T-helper 2 cell treated with Interferon-gamma antibody and Interleukin-4, amounts not matched to agents 5 μg/mL and 100 μg/mL, for 36 hours (primary cell): ENCODE measurements at places on chromosomes 1 and 21.
A peak's percentile ranks its signal among the peaks of the same experiment; 100 is the strongest.

DNA sequence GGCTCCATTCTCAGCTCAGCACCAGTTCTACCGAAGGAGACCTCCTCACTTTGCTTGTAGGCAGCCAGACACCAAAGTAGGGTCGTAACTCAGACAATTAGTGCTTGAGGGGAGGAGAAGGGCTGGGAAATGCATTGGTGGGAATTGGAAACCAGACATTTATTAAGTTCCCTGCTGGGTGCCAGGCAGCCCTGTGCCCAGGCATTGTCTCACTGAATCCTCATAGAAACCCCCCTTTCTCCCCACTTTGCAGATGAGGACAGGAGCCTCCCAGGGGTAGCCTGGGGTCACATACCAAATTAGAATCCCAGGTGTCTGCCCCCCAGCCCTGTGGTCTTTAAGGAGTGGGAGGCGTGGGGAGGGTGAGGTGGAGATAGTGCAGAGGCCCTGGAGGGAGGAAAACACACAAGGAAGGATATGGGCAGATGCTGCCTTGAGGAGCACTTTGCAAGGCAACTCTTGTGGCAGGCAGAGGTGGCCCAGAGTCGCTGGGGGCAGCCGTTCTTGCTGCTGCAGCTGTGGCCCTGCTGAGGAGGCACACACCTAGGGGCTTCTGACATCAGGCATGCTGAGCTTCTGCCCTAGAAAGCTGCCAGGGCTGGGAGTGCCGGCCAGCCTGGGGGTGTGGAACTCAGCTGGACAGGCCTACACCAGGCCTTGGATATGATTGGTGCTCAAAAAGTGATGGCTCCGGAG lies 29.4 kb downstream of the CDK18 start:
- no peak for DNase-seq

DNA sequence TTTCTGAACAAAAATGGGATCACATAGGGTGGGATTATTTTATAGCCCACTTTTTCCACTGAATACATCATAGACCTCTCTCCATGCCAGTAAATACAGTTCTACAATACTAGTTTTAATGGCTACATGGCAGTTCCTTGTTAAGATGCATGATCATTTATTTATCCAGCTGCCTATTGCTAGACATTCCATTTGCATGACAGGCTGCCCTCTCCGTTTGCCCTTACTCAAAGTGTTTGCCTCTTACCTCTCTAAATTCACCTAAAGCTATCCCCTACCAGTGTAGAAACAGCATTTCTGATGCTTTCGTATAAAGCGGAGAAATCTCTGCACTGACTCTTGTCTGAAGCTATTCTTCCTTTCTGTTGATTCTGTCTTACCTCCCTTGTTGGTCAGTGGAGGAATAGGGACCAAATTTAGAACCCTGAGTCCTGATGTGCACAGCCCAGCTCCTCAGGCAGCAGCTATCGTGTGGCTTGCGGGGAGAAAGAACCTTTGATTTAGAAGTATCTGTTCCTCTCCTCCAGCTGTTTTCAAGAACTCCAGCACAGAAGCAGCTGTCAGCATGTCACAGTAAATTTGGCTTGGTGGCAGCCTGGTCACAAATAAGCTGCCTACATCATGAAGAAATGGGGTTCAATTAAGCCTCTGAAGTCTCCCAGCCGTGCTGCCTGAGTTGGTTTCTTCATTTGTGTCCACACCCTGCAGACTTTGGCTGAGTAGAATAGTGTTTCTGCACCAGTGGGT lies 337.3 kb downstream of the PRDM2 start:
- no peak for DNase-seq

DNA sequence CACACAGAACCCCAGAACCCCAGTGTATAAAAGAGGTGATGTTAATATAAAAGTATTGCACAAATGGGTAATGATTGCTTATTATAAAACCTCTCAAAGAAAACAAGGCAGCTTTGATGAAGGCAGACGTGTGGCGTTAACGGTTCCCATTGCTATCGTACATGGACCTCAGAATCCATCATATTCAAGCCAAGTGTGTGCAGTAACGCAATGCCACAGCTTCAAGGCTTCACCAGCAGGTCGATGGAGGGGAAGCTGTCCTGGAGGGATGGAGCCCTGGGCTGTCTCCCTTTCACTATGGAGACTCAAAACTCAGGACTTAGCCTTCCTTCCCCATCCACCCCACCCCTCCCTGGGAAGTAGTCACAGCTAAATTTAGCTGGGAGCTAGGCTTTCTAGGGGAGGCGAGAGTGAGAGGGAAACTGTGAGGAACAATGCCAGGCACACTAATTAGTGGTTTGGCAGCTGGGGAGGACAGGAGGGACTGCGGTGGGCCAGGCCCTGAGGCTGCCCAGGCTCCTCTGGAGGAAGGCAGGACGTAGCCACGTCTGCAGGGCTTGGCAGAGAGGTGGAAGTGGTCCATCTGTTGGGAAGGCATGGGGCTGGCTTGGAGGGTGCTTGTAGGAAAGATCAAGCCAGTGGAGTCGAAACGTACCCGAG lies 121.2 kb downstream of the HMGB4 start:
- no peak for DNase-seq

- no peak for DNase-seq
These were observed 10.6 kb upstream of the CAPZB start for GRCh38 chr1:19495799-19496526.

DNA sequence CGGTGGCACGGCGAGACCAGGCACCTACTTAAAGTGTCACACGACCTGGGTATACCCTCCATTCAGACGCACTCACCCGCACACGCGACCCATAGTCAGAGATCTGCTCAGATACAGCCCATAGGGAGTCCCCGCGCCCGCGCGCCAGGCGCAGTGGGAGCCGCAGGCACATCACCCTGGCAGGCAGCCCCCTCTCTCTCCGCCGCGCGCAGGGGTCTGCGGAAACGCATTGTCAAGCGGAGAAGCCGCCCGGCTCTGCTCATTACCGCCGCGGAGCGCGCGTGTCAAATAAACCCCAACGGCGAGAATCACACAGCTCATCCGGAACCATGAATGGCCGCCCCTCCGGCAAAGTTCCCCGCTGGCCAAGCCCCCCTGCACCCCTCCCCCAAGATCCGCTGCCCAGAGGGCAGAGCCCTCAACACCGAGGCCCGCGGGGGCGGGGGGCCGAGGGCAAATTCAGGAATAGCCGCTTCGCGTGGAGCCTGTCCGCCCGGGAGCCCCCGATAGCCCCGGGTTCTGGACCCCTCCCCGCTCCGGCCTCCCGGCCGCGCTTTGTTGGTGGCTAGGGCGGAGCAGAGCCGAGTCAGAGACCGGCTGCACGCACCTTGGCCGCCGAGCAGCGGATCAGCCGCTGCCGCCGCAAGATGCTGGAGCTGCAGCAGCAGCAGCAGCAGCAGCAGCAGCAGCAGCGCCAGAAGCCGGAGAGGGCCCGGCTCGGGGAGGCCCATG lies 522 bp downstream of the LRP8 start:
- DNase-seq = peak; percentile 49

DNA sequence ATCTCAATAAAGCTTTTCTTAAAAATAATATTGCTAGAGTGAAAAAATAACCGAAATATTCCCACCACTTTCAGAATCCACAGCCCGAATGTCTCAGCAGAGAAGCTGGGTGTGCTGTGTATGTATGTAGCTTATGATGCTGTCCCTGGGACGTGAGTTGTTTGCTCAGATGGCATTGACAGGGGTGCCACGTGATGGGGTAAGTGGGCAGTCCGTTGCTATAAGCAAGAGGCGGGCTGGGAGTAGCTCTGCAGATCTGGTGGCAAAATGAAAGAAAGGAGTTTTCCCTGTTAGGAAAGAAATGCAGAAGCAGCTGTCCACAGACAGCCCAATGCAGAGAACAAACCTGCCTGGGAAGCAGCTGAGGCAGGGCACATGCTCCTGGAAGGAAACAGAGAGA lies 3.8 kb upstream of the FAM20B start:
- DNase-seq = no peak

GRCh38 chr21:35521852-35522505 lies 472.9 kb upstream of the RUNX1 start:
- DNase-seq = no peak

- DNase-seq = no peak
These were observed 23.3 kb downstream of the KIRREL1 start for GRCh38 chr1:158016651-158017335.

- no peak for DNase-seq
These were observed 34.8 kb upstream of the TENT5C start for GRCh38 chr1:117570988-117571409.

DNA sequence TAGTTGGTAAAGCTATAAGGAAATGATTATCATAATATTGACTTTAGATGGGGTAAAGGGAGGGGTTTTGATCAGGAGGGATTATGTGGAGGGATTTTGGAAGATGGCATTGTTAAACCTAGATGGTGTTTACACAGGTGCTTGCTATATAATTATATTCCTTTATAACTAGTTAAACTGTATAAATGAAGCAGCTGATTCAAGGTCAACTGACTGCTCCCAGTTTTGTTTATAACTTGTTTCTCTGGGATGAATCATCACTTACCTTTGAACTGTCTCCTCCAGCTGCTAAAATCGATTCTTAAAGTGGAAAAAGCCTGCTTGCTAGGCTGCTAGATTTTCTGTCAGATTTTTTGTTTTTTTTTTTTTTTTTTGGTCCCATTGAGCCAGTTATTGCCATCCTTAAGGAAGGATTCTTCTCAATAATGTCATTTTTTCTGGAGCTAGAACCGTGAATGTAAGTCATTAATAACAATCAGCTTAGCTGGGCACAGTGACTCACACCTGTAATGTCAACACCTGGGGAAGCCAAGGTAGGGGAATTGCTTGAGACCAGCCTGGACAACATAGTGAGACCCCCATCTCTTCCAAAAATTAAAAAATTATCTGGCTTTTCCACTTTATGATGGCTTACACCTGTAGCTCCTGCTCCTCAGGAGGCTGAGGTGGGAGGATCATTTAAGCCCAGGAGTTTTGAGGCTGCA lies 153.2 kb downstream of the PIK3R3 start:
- no peak for DNase-seq
